ENCODE measurements at places on chromosomes 5 and 9.

- DNase-seq: no peak
These were observed 603 bp downstream of the TMEM268 start for GRCh38 chr9:114611516-114612271.

- no peak for DNase-seq
These were observed 105.4 kb upstream of the SPOCK1 start for GRCh38 chr5:137604348-137605095.

- DNase-seq: no peak
These were observed 12.7 kb upstream of the FCN1 start for GRCh38 chr9:134930398-134930797.

- DNase-seq: no peak
These were observed 210.7 kb upstream of the TNC start for GRCh38 chr9:115328677-115329076.

DNA sequence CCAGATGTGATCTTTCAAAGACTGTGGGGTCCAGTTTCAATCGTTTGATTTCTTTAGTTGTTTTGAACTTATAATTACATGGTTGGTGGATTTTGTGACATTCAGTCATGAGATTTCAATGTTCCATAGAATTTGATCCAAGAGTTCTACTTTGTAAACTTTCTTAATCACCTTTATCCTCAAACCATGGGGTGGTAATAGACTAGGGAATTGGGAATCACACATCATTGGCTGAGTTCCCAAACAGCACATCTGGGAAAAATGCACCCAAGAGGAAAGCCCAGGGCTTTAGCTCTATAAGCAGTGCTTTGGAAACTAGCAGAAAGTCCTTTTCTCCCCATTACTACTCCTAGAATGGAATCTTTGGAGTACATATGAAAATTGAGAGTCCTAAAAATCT, 177.6 kb downstream of the NNT start:
- DNase-seq: peak; percentile 55

DNA sequence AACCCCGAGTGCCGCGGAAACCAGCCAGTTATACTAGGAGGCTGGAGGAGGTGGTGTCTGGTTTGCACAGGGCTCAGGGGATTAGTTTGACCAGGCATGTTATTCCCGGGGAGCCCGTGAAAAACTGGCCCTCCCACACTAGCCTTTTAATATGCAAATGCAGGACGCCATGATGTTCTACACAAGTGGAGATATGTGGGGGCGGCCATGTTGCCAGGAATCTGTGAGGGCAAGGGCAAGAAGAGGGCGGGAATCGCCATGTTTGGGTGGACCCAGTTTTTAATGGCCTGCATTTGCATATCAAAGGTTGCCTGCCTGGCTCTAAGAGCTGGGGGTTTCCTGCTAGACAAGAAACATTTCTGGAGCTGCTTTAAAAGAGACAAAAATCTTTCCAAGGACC, 940.7 kb downstream of the CDH18 start:
- no peak for DNase-seq

DNA sequence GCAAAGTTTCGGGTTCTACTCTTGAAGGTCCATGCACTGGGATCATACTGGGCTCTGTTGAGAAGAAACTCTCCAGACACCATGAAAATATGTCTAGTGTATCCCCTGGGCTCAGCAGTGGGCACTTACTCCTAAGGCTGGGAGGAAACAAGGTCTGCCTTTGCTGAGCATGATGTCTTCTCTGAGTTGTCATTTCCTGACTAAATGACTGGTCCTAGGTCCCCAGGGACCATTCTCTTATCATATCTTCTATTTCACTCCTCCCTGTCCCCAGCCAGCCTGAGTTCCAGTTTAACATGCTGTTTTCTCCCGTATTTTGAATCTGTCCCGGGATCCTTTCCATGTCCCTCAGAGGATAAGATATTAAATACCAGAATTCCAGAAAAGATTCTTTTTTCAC, 225.4 kb downstream of the MTRR start:
- no peak for DNase-seq

DNA sequence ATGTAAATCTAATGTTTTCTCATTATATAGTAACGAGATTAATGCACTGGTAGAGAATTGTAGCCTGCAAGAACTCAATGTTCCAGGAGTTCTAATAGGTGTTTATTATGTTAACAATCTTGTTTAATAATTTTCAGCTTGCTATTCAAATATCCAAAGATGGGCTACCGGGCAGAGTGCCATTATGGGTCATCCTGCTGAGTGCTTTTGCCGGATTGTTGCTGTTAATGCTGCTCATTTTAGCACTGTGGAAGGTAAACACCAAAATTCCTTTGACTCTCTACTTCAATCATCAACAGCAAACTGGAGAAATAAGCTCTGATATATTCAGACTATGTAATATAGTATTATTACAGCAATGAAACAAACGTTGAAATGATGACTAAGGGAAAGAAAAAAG, 41.9 kb upstream of the ITGA2 start:
- DNase-seq: no peak

DNA sequence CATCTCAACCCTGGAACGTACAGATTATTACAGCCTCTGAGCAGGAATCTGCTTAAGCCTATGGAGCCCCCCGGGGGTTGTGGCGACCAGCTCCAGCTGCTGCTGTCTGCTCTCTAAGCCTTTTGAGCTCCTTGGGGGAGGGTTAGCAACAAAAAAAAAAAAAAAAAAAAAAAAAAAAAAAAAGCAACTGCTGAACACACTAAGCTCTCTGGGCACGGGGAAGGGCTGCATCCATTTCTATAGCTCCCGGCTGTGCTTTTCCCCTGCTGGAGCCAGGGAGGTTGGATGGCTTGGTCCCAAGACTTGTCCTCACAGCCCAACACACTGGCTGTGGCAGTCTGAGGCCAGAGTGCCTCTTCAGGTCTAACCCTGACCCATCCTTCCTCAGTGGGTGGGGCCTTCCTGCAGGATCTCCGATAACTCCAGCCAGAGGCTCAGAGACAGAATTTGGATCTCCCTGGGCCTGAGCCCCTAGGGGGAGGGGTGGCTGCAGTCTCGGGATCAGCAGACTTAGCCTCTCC, 82.1 kb downstream of the FBN2 start:
- DNase-seq: no peak
